ENCODE measurements at places on chromosomes 6 and 20. TPM values are rescaled to one million over a fixed set of nuclear protein-coding genes. Genes with fewer than 3 reads are reported as not detected.

Gene SLC16A10
- total RNA-seq, result 36.8 TPM

Gene RRAGD
- 9.6 TPM for total RNA-seq

Gene RHAG
- total RNA-seq, result not detected

Gene CST4
- total RNA-seq, result not detected

Gene C20orf141
- total RNA-seq, result not detected

Gene ATP9A
- total RNA-seq, result 19.3 TPM

Gene SLA2
- total RNA-seq, result not detected

Gene TTK
- 7.0 TPM for total RNA-seq

Gene CRISP3
- 10.8 TPM for total RNA-seq

Gene GTPBP2
- total RNA-seq, result 19.3 TPM

Gene NMBR
- 0.48 TPM for total RNA-seq

Gene USP49
- 2.9 TPM for total RNA-seq

Gene POU5F1
- total RNA-seq, result 4.1 TPM

Gene BPIFB1
- 1.4 TPM for total RNA-seq

Gene VARS2
- 20.5 TPM for total RNA-seq

Gene COL19A1
- 78.7 TPM for total RNA-seq

Gene ZNF133
- 12.3 TPM for total RNA-seq

Gene FUT9
- total RNA-seq, result 27.2 TPM

Gene DNAH8
- total RNA-seq, result 0.24 TPM

Gene TRIM15
- 0.48 TPM for total RNA-seq

Gene CTAGE9
- 6.3 TPM for total RNA-seq

Gene NOX3
- total RNA-seq, result not detected

Gene NKAIN2
- total RNA-seq, result 4.6 TPM

Gene FAM209B
- total RNA-seq, result not detected

Gene LAMA5
- 26.2 TPM for total RNA-seq

Gene LCA5
- total RNA-seq, result 21.2 TPM

Gene SGK2
- total RNA-seq, result not detected

Gene FUCA2
- total RNA-seq, result 18.5 TPM

Gene TDP2
- 19.7 TPM for total RNA-seq

Gene PNLDC1
- not detected for total RNA-seq

Gene AKAP7
- 12.8 TPM for total RNA-seq

Gene ZNF391
- total RNA-seq, result 1.7 TPM
